ENCODE measurements at places on chromosomes 11 and 22.

GRCh38 chr11:133249065-133249464, 283.2 kb downstream of the OPCML start:
- DNase-seq: no peak

DNA sequence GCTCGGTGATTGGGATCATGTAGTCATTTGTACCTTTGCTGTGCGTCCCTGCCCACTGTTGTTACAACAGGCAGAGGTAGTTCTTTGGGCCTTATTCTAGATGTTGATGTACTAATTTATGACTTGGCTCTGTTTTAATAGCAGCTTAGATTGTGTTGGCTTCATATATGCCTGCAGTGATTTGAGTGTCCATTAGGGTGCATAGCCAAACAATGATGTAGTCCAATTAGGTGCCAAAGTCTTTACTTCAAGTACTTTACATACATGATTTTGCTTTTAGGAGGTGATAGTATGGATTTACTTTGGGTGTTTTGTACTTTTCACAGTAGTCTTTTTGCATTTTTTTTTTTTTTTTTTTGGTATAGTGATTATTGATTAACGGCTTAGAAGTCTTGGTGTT, 46.4 kb downstream of the PPP6R3 start:
- DNase-seq: no peak

DNA sequence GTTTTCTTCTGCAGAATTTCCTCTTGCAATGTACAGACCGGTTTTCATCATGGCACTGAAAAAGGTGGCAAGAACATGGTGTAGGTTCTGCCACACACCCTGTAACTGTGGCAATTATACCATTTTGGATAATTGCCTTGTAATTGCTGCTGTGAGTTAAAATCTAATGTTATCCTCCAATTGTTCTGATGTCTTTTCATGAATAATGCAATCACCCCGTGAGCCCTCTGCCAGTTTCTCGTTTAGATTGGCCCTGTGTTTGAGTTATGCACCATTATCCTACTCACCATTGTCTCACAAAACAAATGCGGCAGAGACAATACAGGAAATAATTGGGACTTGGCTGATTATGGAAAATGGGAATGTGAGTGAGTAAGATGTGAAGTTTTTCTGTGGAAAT, 61.8 kb upstream of the MTNR1B start:
- DNase-seq: no peak

DNA sequence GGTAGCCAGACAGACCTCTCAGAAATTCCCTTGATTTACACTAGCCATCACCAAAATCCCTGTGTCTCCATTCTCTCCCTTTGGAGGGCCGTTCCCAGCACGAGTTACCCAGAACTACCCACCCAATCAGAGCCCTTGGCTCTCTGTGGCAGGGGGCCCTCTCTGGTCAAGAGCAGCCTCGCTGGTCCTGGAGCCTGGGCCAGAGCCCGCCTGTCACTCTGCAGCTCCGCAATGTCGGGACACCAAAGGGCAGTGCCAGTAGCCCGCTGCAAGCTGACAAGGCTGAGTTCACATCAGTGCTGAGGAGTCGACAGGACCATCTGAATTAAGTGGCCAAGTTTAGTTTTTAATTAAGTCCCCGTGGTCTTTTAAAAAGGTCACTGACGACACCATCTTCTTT, 241.6 kb downstream of the ST3GAL4 start:
- DNase-seq: no peak

- DNase-seq: no peak
These were observed 935.7 kb downstream of the BRD1 start for GRCh38 chr22:48891688-48892577.

- DNase-seq: no peak
These were observed 3.9 kb downstream of the PRDM11 start for GRCh38 chr11:45150301-45150700.

GRCh38 chr11:79412761-79413160, 28.1 kb downstream of the TENM4 start:
- DNase-seq: no peak

DNA sequence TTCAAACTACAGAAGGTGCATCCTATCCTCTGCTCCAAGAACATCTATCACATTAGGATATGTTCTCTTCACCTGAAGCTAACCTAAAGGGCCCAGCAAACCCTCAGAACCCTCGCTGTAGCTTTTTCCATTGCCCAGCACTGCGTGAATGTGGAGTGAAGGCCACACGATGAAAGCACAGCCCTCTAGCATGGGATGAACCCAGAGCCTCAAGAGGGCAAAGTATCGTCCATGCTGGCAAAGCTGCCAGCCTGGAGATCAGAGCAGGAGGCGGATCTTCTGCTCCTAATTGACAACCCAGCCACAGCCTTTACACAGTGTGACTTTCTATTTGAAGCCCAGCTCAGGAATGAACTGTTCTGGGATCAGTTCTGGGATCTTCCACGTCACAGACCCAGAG, 65.1 kb upstream of the USP47 start:
- no peak for DNase-seq

GRCh38 chr11:61507962-61508861, at the start of gene LRRC10B:
TSS of gene LRRC10B (plus strand) at chr11:61508749. CDS start at chr11:61508999, 250 bp downstream.
- no peak for DNase-seq

GRCh38 chr22:42236268-42236667, 34.2 kb downstream of the TCF20 start:
- no peak for DNase-seq

Measured in GM04503 (cell line).